NCI-H460 (cell line): ENCODE measurements at places on chromosomes 3 and 15. TPM values are rescaled to one million over a fixed set of nuclear protein-coding genes. Genes with fewer than 3 reads are reported as not detected.

The CIP2A gene
- total RNA-seq = 18.2 and 21.9 TPM in 2 replicates

The AGBL1 gene
- total RNA-seq = 0.02 TPM in 1 of 2 replicates, not detected in the other

The MRPL46 gene
- 38.3 and 41.1 TPM in 2 replicates for total RNA-seq

The UROC1 gene
- total RNA-seq = not detected in 2 replicates

The NUDT16 gene
- 6.5 and 7.6 TPM in 2 replicates for total RNA-seq

The RASSF1 gene
- total RNA-seq = 8.9 and 9.4 TPM in 2 replicates

The SLC6A20 gene
- not detected in 2 replicates for total RNA-seq

The UQCRC1 gene
- total RNA-seq = 193 and 196 TPM in 2 replicates

The LRRC3B gene
- total RNA-seq = not detected in 2 replicates

The KLHL40 gene
- not detected in 2 replicates for total RNA-seq

The ACOX2 gene
- total RNA-seq = 9.3 and 11.5 TPM in 2 replicates

The CCR9 gene
- total RNA-seq = not detected in 2 replicates

The PPM1L gene
- 0.32 and 0.79 TPM in 2 replicates for total RNA-seq

The PEX5L gene
- 0.02 TPM in 1 of 2 replicates, not detected in the other for total RNA-seq

The PARP14 gene
- 25.9 and 28.6 TPM in 2 replicates for total RNA-seq

The LYSMD4 gene
- 4.5 and 6.0 TPM in 2 replicates for total RNA-seq

The GPR62 gene
- not detected in 2 replicates for total RNA-seq

The LRRN1 gene
- not detected in 2 replicates for total RNA-seq

The CASR gene
- not detected in 2 replicates for total RNA-seq

The FAM3D gene
- total RNA-seq = not detected in 2 replicates

The EXD1 gene
- total RNA-seq = not detected in 2 replicates

The ZNF385D gene
- 0.02 TPM in 1 of 2 replicates, not detected in the other for total RNA-seq

The CLDN18 gene
- total RNA-seq = not detected in 2 replicates

The GOLGA6A gene
- not detected in 2 replicates for total RNA-seq

The ZDHHC23 gene
- total RNA-seq = 1.4 TPM in 2 replicates

The GOLGA8S gene
- not detected in 2 replicates for total RNA-seq

The TNFAIP8L3 gene
- total RNA-seq = 0.07 TPM in 1 of 2 replicates, not detected in the other

The TBCCD1 gene
- total RNA-seq = 13.3 and 13.6 TPM in 2 replicates

The FBXO45 gene
- 21.5 and 22.0 TPM in 2 replicates for total RNA-seq

The KBTBD13 gene
- total RNA-seq = not detected in 2 replicates

The ATP2B2 gene
- not detected in 2 replicates for total RNA-seq

The TRPM1 gene
- not detected in 2 replicates for total RNA-seq

The ACSBG1 gene
- total RNA-seq = 0.02 TPM in 1 of 2 replicates, not detected in the other

The CYP11A1 gene
- not detected in 2 replicates for total RNA-seq

The ALDH1L1 gene
- total RNA-seq = 0.46 and 0.54 TPM in 2 replicates

The EPHA3 gene
- 7.2 and 7.8 TPM in 2 replicates for total RNA-seq

The GATA2 gene
- total RNA-seq = 7.0 and 7.1 TPM in 2 replicates

The GABRG3 gene
- 0.03 and 0.20 TPM in 2 replicates for total RNA-seq

The USP50 gene
- not detected in 2 replicates for total RNA-seq

The SELENOT gene
- total RNA-seq = 91.4 and 101 TPM in 2 replicates

The POPDC2 gene
- 0.38 TPM in 1 of 2 replicates, not detected in the other for total RNA-seq
